GM12891 (cell line): ENCODE measurements at places on chromosomes 11 and 22.

DNA sequence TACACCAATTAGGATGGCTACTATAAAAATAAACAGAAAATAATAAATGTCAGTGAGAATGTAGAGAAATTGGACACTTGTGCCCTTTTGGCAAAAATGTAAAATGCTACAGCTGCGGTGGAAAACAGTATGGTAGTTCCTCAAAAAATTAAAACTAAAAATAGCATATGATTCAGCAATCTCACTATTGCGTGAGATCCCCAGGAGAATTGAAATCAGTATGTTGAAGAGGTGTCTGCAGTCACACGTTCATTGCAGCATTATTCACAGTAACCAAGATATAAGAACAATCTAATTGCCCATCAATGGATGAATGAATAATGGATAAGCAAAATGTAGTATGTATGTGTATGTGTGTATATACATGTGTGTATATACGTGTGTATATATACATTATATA is 6.8 kb downstream of the OR52N2 start:
- DNase-seq = no peak

DNA sequence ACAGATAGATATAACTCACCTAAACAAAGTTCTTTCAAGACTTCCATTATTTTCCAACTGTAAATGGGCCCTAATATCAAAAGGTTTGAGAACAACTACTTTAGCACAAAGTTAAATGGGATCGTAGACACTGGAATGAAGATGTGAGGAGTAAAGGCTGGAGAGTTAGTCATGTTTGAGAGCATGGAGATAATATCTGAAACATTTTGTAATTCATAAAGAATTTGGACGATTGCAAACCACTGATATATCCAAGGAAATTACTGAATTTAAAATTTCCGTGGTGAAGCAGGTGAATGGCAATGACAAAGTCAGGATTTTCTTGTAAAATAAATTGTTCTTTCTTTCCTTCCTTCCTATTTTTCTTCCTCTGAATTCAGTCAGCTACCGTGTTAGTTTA is 564.9 kb downstream of the CNTN5 start:
- no peak for DNase-seq

GRCh38 chr11:18384157-18384641 is 10.2 kb upstream of the LDHA start:
- DNase-seq = no peak

DNA sequence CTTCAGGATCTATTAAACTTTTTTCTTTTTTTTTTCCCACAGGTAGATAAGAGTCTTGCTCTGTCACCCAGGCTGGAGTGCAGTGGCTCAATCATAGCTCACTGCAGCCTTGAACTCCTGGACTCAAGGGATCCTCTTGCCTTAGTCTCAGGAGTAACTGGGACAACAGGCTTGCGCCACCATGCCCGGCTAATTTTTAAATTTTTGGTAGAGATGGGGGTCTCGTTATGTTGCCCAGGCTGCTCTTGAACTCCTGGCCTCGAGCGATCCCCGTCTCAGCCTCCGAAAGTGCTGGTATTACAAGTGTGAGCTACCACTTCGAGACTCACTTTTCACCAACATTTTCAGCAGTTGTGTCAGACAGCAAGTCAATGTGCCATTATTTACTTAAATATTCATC is 962 bp downstream of the SIRT3 start:
- DNase-seq = no peak

- DNase-seq = no peak
Measured at GRCh38 chr11:121037016-121037415, 13.1 kb downstream of the TBCEL start.

DNA sequence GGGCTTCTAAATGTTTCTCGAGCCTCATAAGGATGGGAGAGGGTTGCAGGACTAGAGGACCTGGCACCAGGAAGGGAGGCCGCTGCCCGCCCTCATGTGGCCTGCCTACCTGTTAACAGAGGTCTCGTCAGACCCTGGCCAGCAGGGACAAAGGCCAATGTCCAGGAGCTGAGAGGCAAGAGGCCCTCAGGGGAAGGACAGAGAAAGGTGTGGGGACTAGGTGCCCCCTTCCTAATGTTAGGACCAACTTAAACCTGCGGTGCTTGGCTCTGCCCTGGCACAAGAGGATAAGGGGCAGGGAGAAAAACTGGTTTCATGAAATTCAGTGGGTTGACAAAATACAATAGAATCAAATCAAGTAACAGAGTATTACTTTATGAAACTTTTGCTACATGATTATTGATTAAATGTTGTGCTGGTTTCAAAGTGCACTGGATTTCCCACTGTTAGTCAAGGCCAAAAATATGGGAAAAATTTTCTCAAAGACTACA is 20.0 kb upstream of the SYT12 start:
- DNase-seq = no peak

DNA sequence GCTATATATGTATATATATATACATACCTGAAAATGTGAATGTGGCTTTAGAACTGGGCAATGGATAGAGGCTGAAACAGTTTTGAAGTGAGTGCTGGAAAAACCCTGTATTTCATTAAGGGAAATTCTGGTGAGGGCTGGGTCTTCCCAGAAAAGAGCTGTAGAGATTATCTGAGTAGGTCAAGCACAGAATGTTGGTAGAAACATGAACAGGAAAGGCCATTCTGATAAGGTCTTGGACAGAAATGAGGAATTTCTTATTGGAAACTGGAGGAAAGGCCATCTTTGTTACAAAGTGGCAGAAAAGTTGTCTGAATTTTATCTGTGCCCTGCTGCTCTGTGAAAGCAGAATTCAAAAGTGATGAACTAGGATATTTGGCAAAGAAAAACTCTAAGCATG is 25.4 kb downstream of the RTL6 start:
- DNase-seq = no peak

GRCh38 chr11:116414357-116414880 is 358.4 kb downstream of the BUD13 start:
- no peak for DNase-seq

- no peak for DNase-seq
Measured at GRCh38 chr11:107011977-107012376, 6.3 kb downstream of the GUCY1A2 start.

DNA sequence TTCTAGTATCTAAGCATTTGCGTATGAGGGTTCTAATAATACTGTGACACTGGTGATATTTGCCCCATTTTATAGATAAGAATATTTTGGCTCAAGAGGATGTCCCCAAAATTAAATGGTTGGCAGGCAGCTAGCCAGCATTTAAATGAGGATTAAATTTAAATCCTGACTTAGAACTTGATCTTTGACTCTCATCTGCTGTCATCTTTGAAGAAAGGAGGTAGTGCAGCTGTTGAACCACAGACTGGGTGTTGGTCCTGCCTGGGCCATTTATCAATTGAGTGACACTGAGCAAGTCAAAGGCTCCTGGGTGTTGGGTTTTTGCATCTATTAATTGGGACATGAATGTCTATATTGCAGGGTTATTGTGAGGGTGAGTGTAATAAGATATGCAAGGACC is 112.3 kb downstream of the INSC start:
- DNase-seq = no peak

GRCh38 chr11:68047437-68048290 is 8.8 kb downstream of the TCIRG1 start:
- DNase-seq = no peak

DNA sequence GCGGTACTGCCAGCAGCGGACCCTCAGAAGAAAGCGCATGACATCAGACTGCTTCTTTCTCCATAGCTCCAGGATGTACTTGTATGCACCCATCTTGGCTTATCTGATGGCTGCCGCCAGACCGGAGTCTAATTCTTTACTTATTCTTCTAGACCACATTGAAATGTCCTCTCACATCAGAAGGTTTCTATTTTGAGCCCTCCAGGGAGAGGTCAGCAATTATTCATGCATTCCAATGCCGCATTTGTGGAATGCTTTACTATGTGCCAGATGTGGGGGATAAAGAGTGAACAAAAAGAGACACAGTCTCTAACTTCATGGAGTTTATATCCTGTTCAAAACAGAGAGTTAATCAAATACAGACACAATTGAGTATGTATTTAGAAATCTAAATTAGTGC is 230.1 kb downstream of the MIAT start:
- DNase-seq = no peak

DNA sequence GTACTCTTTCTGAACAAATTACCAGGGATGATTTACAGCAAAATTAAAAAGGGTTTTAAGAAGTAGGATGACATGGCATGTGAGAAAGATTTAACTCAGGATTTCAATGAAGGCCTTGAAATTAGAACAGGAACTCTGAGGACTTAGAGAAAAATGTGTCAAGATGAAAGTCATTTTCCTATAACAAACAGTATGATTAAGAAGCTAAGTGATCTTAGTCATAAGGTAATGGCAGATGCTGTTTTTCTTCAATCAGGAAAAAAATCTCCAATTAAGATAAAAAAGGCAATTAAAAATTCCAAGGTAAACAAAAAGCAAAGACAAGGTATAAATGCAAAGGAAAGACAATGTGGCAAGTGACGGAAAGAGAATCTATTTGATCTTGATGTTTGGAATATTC is 73.5 kb downstream of the GAB2 start:
- no peak for DNase-seq

- no peak for DNase-seq
Measured at GRCh38 chr11:130279989-130280388, 34.7 kb downstream of the ZBTB44 start.

DNA sequence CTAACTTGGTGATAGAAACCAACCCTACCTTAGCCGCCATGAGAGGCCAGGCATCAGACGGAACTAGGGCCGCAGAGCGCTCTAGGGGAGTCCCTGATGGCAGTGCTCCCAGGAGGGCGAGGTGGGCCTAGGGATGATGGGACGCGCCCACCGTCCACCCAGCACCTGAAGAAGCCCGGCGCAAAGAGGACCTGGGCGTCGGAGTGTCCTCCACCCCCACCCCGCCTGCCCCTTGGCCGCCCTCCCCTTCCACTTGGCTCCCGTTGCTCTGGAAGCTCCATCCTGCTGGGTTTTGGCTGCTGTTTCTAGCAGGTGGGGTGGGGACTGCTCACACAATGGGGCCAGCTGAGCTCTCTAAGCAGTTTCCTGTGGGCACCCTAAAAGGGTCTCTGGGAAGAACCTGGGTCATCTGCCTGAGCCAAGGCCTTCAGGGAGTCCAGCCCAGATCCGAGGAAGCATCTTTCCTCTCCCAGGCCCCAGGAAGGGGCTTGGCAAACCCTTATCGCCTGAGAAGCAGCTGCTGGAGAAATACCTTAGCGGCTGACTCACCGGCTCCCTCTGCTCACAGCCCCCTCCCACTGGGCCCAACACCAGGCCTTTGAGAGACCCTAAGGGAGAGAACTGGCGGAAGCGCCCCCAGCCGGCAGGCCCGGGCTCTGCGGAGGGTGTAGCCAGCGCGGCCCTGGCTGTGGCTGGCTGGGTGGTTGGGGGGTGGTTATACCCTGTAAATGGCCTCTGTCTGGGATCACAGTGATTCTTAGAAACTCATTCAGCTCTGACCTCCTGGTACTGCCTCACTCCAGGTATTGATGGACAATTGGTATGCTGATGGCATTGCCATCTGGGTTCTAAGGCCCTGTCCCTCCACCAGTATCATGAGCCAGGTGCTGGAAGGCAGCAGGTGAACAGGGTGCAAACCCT is 19.3 kb downstream of the CREB3L1 start:
- DNase-seq = no peak

- no peak for DNase-seq
Measured at GRCh38 chr11:11806586-11806985, 35.2 kb upstream of the USP47 start.

GRCh38 chr11:88398791-88399570 is 61.4 kb upstream of the CTSC start:
- DNase-seq = no peak

- no peak for DNase-seq
Measured at GRCh38 chr22:24471570-24471969, 23.6 kb upstream of the UPB1 start.

DNA sequence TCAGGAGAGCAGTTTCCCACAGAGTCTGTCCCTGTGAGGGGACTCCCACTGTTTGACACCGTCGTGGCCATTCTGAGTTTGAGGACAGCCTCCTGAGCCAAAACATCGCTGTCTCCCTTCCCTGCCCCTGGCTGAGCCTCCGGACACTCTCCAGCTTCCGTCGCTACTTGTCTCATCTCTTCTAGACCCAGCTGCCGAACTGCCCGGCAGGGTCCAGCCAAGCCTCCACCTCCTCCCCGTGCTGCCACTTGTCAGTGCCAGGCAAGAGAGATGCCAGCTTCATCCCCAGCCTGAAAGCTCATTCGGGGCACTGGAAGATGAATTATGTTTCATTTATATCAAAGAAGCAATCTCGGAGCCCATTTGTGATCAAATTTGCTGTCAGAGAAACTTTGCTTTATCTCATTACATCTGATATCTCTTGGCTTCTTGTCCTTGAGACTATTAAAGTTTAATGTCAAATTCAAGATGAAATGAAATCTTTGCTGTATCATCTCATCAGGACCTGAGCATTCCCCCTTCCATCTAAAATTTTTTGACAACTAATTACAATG is 283.9 kb downstream of the BUD13 start:
- DNase-seq = no peak
